ENCODE measurements at places on chromosomes 11 and 22.

DNA sequence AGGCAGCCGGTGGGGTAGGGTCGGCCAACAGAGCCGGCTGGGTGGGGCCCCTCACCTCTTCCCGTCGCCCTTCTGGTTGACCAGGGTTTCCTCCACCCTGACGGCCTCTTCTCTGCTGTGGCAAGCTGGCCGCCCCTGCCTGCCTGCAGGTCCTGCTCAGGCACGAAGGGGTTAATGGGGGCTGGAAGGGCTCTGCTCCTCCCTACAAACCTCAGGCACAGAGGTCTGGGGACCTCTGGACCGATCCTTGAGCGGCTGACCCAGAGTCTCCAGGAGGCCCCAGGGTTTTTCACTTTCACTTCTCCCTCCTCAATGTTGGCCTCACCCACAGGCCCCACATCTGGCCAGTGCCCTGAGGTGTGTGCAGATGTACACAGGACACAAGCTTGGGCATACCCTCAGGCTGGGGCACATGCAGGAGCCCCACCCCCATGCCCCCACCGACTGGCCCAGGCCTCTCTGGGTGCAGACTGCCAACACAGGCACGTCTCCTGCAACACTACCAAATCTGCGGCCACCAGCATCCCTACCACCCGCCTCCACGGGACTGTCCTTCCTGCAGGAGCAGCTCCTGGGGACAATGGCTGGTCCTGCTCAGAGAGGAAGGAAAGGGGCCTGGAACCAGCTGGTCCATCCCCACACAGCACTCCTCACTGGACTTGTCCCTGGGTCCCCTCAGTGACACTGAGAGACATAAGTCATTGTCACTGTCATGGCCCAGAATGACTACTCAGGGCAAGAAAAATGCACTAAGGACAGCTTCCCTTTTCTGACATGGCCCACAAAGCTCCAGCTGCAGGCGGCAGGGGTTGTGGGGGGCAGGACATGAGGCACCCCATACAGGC, 3.2 kb upstream of the TBX1 start:
- no peak for DNase-seq

DNA sequence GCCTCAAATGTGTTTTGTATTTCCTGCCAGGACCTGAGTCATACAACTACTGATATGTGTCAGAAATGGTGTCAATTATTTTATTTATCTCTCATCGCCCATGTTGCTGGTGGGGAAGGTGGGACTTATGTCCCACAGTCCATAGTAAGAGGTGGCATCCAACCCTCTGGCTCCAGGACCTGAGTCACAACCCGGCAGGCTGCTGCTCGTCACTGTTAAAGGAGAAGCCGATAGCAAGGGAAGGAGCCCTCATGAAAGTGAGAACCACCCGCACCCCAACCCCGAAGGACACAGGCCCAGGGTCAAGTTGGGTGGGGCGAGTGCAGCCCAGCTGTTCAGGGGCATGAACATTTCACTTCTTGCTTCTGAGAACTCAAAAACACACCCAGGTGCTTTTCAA, 33.1 kb upstream of the TP53I11 start:
- DNase-seq: no peak

DNA sequence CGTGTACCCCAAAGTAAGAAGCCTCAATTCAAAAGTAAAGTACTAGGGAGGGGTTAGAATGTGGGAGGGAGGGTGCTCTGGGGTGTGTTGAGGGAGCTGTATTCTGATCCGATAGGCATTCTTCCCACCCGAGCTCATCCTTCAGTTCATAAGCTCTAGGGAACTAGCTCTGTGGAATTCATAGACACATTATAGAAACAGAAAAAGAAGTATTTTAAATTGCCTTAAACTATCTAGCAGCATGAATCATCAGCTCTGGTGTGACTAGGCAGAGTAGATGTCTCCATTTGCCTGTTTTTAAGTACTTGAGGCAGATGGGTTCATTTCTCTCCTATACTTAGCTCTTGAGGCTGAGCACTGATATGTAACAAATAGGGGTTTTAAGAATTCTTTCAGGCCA, 7.3 kb upstream of the SGSM3 start:
- DNase-seq: no peak

DNA sequence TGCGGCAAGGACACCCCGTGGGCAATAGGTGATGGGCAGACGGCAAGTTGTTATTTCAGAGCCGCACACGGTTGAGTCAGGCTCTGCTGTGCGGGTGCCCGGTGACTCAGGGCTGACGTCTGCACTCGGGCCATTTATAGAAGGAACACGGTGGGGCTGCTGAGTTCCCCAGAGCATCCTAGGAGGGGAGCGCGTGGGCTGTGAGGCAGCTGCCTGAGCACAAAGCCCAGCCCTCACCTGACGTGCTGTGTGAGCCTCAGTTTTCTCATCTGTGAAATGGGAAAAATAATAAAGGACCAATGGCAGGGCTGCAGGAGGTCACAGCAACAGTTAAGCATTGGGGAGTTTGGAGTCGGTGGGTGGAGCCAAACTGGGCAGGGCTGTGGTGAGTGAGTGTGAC, 11.3 kb upstream of the RHOD start:
- DNase-seq: no peak

GRCh38 chr11:106409222-106409621, 331.8 kb downstream of the AASDHPPT start:
- no peak for DNase-seq

- no peak for DNase-seq
Measured at GRCh38 chr11:113447621-113448315, 27.4 kb downstream of the DRD2 start.

GRCh38 chr22:22700631-22701030, 56.2 kb downstream of the GGTLC2 start:
- DNase-seq: no peak

GRCh38 chr11:20116825-20117224, 43.5 kb downstream of the DBX1 start:
- DNase-seq: no peak

DNA sequence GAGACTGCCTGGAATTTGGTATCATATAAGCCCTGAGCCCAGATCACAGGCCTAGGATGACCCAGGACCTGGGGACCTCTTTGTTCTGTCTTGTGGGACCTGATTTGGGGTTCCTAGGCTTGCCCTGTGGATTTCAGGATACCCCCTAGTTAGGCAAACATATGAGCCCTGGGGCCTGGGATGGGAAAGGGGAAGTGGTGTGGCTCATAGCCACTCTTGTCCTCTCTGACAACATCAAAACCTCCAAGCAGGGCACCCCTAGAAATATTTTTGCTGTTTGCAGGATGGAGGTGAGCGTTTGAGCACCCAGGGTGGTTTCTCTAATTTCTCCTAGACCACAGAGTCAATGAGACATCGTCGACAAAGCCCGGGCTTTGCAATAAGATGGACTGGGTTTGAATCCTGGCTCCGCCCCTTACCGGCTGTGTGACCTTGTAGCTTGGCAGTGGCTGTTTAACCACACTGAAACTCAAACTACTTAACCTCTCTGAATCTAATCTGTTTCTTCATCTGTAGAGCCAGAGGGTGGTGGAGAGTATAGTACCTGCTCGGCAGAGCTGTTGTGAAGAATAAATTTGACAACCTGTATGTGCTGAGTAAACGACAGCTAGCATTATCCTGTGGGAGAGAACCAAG, 5.3 kb upstream of the LRRC10B start:
- no peak for DNase-seq

DNA sequence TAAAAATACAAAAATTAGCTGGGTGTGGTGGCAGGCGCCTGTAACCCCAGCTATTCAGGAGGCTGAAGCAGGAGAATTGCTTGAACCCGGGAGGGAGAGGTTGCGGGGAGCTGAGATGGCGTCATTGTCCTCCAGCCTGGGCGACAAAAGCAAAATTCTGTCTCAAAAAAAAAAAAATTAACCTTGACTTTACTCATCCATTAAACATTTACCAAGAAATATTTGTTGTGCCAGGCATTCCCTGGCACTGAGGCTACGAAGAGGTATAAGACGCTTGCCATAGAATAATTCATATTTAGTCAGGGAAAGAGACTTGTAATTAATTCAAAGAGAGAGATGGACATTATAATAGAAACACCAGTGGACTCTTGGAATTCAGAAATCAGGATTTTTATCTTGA, 13.2 kb upstream of the PAFAH1B2 start:
- no peak for DNase-seq

- DNase-seq: no peak
Measured at GRCh38 chr11:75560644-75561043, 1.4 kb upstream of the SERPINH1 start.

- no peak for DNase-seq
Measured at GRCh38 chr22:21031545-21032036, 770 bp downstream of the SLC7A4 start.

GRCh38 chr22:40028098-40028425, 33.3 kb downstream of the FAM83F start:
- no peak for DNase-seq

DNA sequence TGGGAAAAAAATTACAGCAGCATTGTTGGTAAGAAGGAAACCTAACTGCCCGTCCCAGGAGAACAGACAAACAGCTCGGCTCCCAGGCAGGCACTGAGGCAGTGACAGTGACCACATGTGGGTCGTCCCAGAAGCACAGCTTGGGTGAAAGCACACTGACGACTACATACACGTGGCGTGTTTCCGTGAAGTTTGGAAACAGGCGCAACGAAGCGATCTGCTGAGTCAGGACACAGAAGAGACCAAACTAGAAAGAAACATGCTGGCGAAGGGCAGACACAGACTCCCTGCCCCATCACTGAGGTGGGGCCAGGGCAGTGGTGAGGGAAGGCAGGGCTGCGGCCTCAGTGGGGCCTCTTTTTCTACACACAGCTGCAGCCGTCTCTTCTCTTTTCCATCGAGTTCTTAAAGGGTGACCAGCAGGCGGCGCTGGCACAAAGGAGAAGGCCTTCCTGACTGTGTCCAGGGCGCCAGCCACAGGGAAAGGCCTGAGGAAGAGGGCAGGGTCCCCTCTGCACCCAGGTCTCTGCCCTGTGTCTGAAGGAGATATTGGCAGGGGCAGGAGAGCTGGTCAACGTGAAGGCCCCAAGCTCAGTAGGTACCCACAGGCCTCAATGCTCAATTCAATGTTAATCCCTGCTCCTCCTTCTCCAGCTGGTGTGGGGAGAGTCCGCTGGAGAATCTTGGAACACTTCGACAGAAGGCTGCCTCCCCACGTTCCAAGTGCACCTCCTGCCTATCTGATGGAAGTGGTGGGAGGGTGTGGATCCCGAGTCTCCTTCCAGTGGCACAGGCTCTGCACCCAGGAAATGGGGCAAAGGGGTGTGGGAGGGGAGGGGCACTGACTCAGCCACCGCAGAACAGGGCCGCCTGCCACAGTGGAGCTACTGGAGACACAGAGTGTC, 19.9 kb downstream of the CARS1 start:
- peak; percentile 48 for DNase-seq

- DNase-seq: no peak
Measured at GRCh38 chr22:44142421-44143104, 38.2 kb upstream of the PARVG start.

DNA sequence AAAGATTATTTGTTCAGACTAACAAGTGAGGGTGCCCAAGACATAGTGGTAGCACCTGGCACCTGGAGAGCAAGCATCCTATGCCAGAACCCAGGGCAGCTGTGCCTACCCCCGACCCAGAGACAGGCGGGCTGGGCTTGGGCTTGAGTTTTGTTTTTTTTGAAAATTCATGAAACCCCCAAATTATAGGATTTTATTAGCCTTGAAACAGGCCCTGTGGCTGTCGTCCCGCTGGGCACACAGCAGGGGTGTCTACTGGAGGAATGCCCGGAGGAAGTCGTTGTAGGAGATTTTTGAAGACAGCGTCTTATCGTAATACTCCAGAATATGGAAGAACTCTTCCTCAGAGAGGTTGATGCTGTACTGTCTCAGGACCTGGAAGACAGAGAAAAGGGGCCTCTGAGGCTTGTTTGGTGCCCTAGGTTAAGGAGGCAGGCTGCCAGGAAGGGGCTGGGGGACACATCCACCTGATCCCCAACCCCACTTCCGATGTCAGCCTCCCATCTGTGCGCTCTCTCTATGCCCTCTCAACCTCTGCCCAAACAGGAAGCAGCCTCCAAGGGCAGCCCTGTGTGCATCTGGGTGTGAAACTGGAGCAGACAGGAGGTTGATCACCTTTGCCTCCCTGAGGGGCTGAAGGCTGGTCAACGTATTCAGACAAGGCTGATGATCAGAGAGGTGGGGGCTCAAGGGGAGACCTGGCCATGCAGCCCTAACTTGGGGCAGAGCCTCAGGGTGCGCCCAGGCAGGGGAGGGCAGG, 117.0 kb downstream of the MPPED1 start:
- no peak for DNase-seq

DNA sequence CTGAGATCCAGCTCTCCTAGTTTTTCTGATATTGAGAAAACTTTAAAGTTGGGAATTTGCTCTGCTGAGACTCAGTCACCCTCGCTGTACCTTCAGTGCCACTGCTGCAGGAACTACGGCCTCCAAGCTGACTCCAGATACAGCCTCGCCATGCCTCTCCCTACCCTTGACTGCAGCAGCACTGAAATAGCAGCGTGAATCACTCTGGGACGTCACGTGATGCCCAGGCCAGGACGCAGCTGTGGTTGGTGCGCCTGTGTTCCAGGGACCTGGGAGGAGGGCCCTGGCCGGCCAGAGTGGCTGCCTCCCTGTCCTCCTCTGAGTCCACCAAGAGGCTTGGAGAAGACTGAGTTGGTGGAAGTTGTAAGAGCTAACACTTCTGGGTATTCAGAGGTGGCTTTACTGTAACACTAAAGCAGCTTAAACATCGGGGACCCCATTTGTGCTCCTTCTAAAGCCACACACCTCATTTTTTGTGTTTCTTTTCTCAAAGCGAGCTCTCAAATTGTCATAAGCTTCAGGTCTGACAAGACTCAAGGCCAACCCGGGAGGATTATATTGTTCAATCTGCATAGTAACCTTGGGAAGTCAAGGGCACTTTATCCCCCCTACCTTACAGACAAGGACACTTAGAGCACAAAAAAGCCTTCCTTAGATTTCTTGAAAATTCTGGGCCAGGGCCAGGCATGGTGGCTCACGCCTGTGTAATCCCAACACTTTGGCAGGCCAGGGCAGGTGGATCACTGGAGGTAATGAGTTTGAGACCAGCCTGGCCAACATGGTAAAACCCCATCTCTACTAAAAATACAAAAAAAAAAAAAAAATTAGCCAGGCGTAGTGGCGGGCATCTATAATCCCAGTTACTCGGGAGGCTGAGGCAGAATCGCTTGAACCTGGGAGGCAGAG, 4.2 kb upstream of the STIP1 start:
- peak; percentile 68 for DNase-seq

- peak; percentile 66 for DNase-seq
Measured at GRCh38 chr11:65180877-65181568, 705 bp upstream of the CAPN1 start.

DNA sequence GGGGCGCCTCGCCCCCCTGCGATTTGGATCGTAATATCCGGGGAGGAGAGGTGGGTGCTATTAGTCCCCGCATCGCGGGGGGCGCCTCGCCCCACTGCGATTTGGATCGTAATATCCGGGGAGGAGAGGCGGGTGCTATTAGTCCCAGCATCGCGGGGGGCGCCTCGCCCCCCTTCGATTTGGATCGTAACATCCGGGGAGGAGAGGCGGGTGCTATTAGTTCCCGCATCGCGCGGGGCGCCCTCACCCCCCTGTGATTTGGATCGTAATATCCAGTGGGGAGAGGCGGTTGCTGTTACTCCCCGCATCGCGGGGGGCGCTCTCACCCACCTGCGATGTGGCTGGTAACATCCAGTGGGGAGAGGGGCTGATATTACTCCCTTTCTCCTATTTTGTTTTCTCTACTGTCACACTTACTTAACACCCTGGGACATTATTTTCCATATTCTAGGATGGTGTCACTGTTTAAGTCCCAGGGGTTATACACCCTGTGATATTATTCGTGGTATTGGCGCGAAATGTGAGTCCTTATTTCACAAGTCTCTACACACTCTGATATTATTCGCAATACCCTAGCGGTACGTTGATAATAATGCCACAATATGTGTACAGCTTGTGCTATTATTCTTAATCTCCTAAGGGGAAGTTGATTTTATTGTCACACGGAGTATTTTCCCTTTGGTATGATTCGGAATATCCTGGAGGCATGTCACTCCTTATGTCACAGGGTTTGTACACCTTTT, 57.8 kb upstream of the ALDH3B2 start:
- DNase-seq: peak; percentile 56
